Stimulated activated CD8-positive, alpha-beta memory T cell treated with anti-CD3 and anti-CD28 coated beads, Interleukin-15, amount 100 ng/mL, for 1 hour (primary cell): ENCODE measurements at places on chromosomes 16 and 17.

GRCh38 chr17:8057691-8058114, 18.8 kb downstream of the ALOX15B start:
- no peak for DNase-seq

DNA sequence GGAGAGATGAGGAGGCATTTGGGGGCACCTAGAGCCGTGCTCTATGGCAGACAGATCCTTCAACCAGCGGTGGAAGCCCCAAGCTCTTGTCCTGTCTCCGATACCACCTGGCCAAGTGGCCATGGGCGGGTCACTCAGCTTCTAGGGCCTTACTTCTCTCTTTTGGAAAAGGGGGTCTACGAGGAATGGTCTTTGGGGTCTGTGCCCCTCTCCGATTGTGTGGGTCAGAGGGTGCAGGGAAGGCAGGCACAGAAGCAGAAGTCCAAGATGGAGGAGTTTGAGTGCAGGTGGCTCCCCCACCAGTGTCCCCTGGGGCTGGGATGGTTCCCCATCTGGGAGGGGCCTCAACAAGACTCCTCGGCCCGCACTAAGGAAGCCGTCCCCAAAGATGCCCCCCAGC, 116.7 kb downstream of the CCDC182 start:
- no peak for DNase-seq

DNA sequence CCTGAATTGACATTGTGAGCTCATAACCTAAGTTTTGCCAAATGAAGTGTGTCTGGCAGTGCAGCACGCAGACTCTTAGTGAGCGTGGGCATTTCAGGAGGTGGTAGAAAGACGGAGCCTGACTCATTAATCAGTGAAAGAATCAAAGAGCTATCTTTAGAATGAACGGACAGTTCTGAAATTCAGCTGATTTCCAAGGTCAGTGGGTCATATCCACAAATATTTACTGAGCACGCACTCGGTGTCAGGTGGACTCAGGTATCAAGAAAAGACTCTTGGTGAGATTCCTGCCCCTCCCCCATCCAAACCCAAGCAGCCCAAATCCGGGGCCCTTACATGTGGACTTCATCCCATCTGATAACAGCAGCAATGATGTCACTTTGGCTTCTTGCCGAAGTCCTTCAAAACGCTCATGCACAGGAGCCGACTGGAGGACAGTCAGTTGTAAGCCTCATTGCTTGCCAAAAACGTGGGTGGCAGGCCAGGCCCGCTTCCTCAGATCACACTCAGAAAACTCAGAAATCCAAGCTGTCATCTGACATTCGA, 185.8 kb downstream of the HS3ST3A1 start:
- DNase-seq = no peak

GRCh38 chr16:67537636-67538591, 9.3 kb downstream of the RIPOR1 start:
- no peak for DNase-seq

GRCh38 chr16:1575578-1575977, 36.3 kb downstream of the IFT140 start:
- no peak for DNase-seq

GRCh38 chr16:54266363-54266955, 20.1 kb downstream of the IRX3 start:
- DNase-seq = no peak

- no peak for DNase-seq
These were observed 54.0 kb downstream of the COTL1 start for GRCh38 chr16:84563786-84564420.

GRCh38 chr17:33901085-33901484, 354.0 kb upstream of the CCL2 start:
- no peak for DNase-seq

DNA sequence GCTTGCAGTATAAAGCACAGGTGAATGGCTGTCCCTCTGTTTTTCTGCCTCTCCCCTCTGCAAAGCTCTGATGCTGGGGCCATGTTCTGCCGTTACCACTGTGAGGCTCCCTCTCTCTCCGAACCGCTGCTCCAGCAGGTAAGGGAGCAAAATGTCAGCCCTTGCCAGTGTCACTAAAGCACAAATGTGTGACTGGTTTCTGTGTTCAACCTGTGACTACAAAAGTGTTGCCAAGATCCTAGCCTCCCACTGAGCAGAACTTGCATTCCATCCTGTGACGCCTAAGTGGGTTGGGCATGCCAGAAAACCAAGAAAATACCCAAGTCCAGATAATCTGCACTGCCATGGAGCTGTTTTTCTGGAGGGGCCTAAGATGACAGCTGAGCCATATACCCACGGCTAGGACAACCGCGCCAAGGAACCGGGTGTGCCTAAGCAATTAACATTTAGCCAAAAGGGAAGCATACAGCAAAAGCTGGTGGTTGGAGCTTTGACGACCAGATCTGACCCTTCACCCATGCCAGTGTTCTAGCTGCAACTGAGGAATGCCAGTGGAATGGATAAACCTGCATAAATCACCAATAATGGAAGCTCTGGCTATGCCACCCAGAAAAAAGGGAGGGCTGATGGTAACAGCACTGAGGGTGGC, 35.0 kb downstream of the PSME3IP1 start:
- no peak for DNase-seq

GRCh38 chr17:42886283-42887176, 14.1 kb upstream of the G6PC1 start:
- DNase-seq = no peak

DNA sequence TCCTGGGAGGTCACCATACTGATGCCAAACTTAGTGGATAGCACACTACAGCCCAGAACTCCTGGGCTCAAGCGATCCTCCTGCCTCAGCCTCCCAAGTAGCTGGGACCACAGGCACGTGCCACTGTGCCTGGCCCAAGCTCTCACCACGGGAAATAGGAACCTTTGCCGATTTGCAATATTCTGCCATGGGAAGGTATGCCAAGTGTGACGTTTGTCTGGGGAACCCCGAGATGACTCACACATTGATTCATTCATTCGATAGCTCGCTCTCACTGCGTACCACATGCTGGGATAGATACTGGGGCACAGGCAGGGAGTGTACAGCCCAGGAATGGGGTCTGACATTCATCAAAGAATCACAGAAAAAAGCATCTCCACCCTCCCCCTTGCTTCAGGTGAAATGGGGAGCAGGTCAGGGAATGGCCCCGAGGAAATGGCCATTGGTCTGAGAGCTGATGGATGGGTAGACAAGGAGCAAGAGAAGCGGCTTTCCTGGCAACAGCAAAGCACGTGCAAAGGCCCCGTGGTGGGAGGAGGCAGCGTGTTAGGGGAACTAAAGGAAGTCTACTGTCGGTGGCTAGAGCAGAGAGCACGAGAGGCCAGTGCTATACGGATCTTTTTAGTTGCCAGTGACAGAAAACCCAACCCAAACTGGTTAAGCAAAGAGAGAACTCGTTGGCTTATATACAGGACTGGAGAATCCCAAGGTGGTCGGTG, 44.1 kb downstream of the DNAH17 start:
- DNase-seq = no peak

DNA sequence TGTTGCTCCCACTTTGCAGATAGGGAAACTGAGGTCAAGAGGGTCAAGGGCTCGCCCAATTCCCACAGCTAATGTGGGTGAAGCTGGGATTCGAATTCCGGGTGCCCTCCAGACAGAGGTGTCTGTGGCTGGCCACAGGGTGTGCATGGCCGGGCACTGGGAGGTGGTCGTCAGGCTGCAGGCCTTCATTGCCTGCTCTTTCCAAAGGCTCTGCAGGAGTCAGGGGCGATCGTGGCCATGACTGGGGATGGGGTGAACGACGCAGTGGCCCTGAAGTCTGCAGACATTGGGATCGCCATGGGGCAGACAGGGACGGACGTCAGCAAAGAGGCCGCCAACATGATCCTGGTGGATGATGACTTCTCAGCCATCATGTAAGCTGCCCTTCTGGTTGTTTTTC, 49.8 kb downstream of the MEAK7 start:
- DNase-seq = no peak

GRCh38 chr17:32732296-32732642, 144.7 kb downstream of the MYO1D start:
- DNase-seq = no peak

DNA sequence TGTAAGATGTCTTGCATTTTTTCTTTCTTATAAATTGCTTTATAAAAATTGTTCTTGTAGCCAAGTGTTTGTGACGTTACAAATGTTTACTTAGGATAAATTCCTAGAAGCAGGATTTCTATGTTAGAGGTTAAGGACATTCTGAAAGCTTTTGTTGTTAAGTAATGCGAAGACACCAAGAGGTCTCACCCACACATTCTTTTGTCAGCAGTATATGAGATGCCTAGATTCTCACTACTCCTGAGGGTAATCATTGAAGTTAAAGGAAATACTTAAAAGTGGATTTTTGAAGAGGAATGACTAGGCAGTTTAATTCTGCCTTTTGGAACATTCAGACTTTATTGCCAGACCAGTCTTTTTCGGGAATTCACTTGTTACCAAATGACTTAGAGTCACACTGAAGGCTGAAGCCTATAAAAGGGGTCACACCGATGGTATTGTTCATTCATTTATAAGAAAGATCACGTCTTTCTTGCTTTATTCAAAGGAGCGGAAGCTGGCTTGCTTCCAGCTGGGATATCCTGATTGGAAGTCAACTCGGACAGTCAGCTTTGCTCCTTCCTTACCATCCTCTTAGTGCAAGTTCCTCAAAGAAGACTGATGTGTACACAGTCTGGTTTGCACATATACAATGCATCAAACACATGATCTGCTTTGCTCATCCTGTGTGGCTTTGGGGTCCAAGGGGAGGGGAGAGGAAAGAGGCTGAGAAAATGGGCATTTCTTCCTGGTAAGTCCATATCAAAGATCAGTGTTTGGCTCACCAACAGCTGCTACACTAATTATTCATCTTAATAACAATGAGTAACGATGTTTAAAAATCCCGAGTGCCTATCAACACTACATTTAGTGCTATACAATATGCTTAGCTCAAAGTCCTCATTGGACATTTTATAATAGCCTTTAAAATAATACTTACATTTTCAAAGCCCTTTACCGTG, 160.0 kb downstream of the MAP2K6 start:
- no peak for DNase-seq

GRCh38 chr17:2259769-2260536, 43.6 kb downstream of the SMG6 start:
- no peak for DNase-seq
